Stimulated activated CD8-positive, alpha-beta memory T cell treated with anti-CD3 and anti-CD28 coated beads, Interleukin-4, amount 100 ng/mL, for 48 hours (primary cell): ENCODE measurements at places on chromosomes 12 and 14.
A peak's percentile ranks its signal among the peaks of the same experiment; 100 is the strongest.

DNA sequence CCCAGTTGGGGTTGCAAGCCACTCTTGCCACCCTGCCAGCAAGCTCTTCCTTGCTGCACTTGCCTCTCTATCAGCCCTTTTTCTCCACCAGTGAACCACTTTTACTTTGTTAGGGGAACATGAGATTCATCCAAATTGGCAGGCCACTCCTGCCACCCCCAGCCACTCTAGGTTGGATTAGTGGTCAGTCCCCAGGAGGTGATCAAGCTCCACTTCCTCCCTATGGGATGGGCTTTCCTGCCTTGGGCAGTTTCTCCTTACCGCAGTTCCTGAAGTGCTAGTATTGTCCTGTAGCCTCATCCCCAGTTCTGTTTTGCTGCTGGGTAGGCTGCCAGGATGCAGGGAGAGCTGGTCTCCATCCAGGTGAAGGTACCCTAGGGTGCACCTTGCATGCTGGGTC is 104.5 kb downstream of the ALG10 start:
- DNase-seq, result no peak

DNA sequence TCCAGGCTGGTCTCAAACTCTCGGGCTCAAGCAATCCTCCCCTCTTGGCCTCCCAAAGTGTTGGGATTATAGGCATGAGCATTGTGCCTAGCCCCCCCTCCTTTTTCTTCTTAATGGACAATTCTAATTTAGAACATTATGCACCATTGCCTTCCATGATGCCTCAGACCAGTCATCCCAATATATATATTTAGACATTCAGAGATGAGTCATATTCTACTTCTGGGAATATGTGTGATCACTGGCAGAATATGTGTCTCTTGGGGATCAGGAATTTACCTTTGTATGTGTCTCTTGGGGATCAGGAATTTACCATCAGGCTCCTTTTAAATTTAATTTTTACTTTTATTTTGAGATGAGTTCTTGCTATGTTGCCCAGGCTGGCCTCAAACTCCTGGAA is 7.5 kb upstream of the CCDC177 start:
- no peak for DNase-seq

DNA sequence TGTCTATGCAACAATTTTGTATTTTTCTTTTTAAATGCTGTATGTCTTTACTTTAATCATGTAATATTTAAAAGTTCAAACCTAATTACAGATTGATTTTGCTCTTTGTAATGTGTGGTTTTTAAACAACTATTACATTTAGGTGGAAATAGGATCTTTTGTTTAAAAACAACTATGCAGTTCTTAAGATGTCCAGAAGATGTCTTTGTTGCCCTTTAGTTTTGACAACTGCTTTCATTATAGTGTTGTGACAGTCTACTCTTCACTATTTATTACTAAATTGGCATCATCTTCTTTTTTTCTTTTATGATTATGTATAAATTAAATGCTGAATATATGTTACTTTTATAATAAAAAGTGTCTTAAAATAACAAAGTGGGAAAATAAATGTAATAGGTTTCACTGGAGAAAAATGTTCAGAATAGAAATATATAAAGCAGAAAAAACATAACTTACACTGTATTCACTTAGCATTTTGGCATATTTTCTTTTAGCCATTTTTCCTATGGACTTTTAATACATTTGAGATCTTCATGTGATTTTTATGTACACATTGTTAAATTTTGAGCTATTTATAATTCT is 27.1 kb upstream of the PCNX4 start:
- DNase-seq, result no peak

- no peak for DNase-seq
Observed at GRCh38 chr12:83185241-83185640, 498.5 kb downstream of the TMTC2 start.

GRCh38 chr12:34190054-34190453 is 167.8 kb downstream of the ALG10 start:
- DNase-seq, result no peak

- no peak for DNase-seq
Observed at GRCh38 chr12:80894179-80894578, 43.6 kb downstream of the LIN7A start.

DNA sequence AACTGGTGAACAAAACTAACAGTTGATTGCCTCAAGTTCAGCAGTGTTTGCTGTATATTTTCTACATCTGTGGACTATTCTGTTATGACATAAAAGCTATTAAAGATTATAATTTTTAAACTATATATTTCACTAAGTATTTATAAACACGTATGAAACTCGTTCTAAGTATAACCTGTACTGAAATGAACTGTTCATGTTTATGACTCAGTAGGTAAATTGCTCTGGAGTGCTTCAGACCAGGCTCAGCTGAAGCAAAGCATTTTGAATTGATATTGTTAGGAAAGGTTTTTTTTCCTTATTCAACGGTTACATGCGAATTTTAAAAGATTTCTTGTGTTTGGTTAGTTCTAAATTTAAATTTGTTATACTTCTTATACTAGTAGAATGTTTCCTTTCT is 151.3 kb downstream of the RAD51B start:
- DNase-seq, result no peak

DNA sequence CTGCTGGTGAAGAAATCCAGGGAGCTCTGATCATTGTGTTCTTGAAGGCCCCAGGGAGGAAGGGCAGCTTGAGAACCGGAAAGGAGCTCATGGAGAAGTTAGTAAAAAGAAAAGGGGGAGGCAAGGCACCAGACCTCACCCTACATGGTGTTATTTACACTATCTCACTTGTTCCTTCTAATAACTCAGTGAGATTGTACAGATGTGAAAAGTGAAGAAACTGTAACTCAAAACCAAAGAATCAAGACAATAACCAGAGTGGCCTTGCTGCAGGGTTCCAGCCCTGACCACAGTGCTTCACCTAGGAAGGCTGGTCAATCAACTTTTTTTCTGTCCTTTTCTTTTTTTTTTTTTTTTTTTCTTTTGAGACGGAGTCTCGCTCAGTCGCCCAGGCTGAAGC is 353.6 kb downstream of the TMTC2 start:
- DNase-seq, result no peak

GRCh38 chr12:29638528-29638927 is 141.0 kb upstream of the OVCH1 start:
- no peak for DNase-seq

DNA sequence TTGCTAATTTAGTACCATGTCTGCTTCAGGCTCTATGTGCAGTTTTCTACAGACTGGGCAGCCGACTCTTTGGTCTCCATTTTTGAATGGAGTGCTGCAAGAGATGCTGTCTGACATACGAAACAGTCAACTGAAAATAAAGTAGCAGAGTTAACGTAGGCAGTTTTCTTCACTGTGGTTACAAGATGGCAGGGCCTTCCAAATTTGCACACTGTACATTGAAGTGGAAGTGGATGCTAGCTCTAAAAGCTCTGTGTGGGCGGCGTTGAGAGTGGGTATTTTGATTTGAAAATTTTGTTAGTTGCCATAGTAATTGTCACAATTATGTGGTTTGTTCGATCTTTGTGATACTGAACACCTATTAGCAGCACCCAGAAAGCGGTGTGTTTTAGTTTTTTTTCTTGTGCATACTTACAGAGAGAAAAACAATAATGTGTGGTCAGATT is 154.9 kb upstream of the ATP2B1 start:
- DNase-seq, result peak; percentile 61

GRCh38 chr12:3771853-3772252 is 18.9 kb upstream of the CRACR2A start:
- no peak for DNase-seq

GRCh38 chr14:104370256-104370870 is 209.2 kb upstream of the C14orf180 start:
- no peak for DNase-seq

DNA sequence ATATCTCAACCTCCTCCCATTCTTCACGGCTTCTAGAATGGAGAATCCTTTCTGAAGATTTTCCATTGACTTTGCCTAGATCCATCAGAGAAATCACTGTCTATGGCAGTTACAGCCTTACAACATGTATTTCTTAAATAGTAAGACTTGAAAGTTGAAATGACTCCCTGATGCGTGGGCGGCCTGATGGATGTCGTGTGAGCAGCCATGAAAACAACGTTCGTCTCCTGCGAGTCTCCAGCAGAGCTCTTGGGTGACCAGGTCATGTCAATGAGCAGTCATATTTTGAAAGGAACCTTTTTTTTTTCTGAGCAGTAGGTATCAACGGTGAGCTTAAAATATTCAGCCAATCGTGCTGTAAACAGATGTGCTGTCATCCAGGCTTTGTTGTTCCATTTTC is 139.9 kb upstream of the C14orf180 start:
- peak; percentile 14 for DNase-seq

DNA sequence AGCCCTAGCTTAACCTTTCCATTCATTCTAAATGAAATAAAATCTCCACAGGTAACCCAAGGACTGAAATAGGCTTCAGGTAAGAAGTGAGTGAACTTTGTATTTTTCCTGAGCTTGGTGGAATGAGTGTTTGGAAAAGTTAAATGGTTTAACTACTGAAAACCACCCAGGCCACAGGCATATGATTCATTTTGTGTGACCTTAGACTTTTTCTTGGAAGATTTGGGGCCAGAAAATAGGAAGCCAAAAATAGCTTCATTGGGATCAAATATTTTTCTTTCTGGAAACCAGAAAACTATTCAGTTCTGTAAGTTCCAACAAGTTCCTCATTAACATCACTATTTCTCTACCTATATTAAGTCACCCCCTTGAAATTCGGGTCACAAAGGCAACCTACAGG is 212.6 kb downstream of the PCNX1 start:
- no peak for DNase-seq

- DNase-seq, result no peak
Observed at GRCh38 chr12:108157870-108158459, 28.9 kb downstream of the WSCD2 start.

GRCh38 chr12:62907561-62907960 is 27.4 kb downstream of the PPM1H start:
- no peak for DNase-seq

GRCh38 chr12:45234139-45234865 is 18.4 kb downstream of the ANO6 start:
- DNase-seq, result no peak

DNA sequence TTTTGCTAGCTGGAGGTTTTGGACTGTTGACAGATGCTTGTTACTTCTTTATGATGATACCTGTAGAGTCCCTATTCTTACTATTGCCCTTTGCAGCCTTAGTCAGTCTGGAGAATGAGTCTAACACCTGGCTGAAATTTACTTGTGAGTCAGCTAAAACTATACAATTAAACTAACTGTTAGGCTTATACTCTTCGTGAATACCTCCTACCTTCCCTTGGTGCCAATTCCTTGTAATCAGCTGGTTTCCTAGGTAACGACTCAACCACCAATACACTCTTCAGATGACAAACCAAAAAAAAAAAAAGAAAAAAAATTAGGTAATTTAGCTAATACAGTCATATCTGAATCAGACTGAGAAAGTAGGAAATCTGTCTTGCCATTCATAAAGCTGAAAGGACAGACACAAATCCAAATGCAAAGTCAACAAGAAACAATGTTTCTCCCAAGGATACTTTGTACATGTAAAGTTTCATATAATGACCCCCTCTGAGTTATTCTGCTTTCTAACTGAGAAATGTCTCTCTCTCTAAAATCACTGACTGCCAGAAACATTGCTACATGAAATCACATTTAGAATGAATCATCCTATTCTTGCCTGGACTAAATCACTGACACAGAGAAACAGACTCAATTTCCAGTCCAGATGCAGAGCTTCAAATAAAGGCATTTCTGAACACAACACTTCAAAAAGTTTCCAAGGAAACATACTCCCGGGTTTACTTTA is 56.5 kb upstream of the CDKL1 start:
- DNase-seq, result no peak
